ENCODE measurements at places on chromosomes 16 and 17.

GRCh38 chr17:75844530-75845057 is 390 bp upstream of the UNC13D start:
- no peak for DNase-seq

- DNase-seq: no peak
Observed at GRCh38 chr17:14323522-14323981, 22.7 kb downstream of the HS3ST3B1 start.

- DNase-seq: no peak
Observed at GRCh38 chr16:56864960-56865359, at the start of gene SLC12A3. Gene SLC12A3 (plus strand): TSS chr16:56865207. CDS start chr16:56865236, 29 bp downstream.

DNA sequence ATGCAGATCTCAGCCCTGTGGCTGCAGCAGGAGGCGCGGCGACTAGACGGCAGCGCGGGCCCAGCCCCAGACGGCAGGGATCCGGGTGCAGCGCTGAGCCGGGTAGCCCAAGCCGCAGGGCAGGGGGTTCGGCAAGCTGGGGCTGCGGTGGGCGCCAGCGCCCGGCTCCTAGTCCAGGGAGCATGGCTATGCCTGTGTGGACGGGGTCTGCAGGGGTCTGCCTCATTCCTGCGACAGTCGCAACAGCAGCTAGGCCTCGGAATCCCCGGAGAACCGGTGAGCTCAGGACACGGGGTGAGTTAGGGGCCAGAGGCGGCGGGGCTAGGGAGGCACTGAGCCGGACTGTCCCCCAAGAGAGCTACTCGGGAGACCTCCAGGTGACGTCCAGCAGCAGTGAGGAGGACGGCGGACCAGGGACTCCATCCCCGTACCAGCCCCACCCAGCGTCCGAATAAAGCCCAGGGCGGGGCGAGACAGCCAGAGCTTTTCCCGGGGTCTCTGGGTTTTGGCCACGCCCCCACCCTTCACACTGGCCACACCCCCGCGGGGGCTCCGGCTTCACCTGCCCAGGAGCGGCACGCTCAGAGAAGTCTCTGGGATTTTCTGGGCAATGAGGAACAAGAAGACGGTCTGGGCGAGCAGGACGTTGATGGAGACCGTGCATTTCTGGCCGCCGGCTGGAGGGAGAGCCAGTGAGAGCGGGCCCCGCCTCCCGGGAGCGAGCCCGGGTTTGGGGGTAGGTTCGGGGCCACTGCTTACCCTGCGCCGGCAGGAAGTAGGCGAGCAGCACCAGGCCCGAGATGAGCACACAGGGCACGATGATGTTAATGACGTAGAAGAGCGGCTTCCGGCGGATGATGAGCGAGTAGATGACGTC is 1.1 kb downstream of the C17orf107 start:
- DNase-seq: peak; percentile 42

DNA sequence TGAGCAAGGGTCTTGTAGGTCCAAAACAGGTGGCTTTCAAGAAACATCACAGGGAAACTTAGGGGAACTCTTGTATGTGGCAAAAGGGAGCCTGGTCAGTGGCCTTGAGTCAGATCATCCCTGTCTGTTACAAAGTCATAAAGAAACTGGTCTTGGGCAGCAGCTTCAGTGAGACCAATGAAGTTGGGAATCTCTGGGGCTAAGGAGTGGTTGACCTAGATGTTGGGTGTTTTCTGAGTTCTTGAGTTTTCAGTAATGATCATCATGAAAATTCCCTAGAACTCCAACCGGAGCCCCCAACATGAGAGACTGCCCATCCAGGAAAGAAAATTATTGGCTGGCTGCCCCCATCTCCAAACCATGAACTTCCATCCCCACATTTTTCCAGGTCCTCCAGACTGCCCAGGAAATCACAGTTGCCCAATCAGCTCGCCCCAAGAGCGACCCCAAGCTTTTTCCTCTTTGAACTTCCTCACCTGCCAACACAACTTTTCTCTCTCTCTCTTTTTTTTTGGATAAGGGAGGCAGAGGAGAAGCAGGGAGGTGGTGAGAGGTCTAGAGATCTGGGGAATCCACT is 3.9 kb downstream of the CCR7 start:
- DNase-seq: no peak

DNA sequence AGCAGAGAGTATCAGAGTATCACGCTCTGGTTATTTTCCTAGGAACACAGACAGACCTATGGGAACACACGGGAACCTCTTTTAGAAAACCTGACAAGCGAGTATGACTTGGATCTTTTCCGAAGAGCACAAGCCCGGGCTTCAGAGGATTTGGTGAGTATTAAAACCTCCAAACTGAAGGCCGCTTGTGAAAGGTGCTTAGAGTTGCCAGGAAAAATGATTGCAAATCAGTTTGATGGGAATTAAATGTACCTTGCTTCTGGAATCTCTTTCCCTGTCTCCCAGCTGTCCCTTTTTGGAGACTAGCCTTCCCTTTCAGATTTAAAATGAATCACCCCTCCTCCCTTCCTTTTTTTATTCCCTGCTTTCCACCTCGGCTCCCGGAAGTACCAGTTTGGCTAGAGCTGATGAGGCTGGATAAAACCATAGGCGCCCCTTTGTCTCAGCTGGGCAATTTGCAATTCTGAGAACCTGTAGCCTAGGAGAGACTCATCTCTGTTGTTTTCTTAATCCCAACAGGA is 27.3 kb downstream of the KAT7 start:
- DNase-seq: no peak

GRCh38 chr17:48549281-48549630 is 4.3 kb upstream of the HOXB2 start:
- no peak for DNase-seq

GRCh38 chr17:13346996-13347762 is 254.6 kb downstream of the HS3ST3A1 start:
- no peak for DNase-seq

GRCh38 chr17:4838309-4838785 is 5.2 kb downstream of the MINK1 start:
- no peak for DNase-seq

GRCh38 chr17:5869041-5869745 is 201.0 kb upstream of the WSCD1 start:
- DNase-seq: no peak

DNA sequence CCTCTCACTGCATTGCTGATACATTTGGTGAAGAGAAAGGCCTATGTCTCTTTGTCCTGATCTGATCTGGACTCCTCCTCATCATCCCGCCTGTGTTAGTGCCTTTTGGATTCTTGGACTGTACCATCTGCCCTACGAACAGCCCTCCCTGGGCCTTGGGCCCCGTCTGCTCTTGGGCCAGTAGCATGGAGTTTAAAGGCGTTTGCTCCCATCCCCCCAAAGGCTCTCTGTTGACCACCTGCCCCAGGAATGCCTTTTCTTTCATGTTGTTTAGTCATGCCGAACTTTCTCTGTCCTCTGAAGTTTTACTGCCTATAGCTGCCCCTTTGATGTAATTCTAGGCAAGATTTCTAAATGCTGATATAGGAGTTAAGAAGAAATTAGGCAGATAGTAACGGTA is 30.9 kb upstream of the MEAK7 start:
- no peak for DNase-seq

DNA sequence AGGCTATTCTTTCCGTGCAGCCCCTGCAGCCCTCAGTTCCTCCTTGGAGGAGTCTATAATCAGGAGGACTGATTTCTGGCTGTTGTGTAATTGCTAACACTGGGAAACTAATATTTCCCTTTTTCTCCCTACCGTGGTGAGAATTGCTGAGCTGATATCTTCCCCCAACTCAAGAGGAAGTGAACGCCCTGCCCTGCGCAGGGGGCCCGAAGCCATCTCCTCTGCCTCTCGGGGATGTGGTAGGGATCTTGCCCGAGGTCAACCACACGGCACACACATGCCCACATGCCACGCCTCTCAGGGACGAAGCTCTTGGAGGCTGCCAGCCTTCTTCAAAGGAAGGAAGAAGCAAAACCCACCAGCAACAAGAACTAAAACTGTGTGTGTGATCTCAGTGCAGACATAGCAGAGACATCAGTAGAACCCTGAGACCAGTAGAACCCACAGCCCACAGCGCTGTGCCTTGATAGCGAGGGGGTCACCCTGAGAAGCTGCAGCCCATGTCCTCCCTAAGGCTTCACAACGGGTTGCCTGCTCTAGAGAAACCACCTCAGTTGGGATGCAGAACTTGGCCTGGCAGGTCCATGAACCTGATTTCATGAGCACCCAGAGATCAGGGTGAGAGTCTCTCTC is 8.9 kb upstream of the ULK2 start:
- peak; percentile 16 for DNase-seq

GRCh38 chr16:84534815-84535214 is 30.4 kb upstream of the MEAK7 start:
- no peak for DNase-seq

DNA sequence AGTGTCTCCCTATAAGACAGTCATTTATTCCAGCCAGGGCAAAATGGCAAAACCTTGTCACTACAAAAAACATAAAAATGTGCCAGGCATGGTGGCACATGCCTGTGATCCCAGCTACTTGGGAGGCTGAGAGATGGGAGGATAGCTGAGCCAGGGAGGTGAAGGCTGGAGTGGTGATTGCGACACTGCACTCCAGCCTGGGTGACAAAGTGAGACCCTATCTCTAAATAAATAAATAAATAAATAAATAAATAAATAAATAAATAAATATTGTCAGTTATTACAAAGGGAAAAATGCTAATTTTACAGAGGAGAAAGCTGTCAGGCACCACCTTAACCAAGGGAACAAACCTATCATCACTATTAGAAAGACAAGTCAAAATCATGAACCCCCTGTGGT is 75.5 kb downstream of the STH start:
- DNase-seq: no peak

- DNase-seq: no peak
Observed at GRCh38 chr16:79309606-79310005, 290.9 kb downstream of the MAF start.

DNA sequence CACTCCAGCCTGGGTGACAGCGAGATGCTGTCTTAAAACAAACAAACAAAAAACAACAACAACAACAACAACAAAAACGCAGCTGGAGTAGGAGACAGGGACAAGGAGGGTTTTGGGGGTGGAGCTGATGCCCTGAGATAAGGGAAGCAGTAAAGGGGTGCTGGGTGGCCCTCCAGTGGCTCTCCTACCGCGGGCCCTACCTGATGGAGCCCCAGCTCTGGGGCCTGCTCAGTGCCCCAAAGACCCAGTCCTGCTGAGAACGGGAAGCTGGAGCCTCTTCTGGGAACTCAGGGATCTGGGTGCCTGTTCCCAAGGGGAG is 21.3 kb upstream of the NAGS start:
- DNase-seq: no peak

GRCh38 chr17:80942423-80943345 is 49.0 kb upstream of the CHMP6 start:
- DNase-seq: no peak

DNA sequence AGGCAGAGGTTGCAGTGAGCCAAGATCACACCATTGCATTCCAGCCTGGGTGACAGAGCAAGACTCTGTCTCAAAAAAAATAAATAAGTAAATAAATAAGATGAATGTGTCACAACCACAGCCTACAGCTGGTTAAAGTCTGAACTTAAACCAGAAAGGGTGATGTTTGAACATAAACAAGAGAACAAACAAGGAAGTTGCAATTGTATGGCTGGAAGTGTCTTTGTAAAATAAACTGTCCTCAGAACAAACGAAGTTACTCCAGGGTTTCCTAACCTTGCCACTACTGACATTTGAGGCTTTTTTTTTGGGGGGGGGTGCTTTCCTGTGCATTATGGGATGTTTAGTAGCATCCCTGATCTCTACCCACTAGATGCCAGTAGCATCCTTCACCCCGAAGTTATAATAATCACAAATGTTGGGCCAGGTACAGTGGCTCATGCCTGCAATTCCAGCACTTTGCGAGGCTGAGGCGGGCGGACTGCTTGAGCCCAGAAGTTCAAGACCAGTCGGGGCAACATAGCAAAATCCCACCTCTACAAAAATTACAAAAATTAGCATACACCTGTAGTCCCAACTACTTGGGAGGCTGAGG is 119.2 kb downstream of the XYLT1 start:
- DNase-seq: no peak

GRCh38 chr17:6067060-6067459 is 3.1 kb upstream of the WSCD1 start:
- no peak for DNase-seq

- peak; percentile 25 for DNase-seq
Observed at GRCh38 chr17:77741109-77741508, 217.4 kb upstream of the TNRC6C start.

DNA sequence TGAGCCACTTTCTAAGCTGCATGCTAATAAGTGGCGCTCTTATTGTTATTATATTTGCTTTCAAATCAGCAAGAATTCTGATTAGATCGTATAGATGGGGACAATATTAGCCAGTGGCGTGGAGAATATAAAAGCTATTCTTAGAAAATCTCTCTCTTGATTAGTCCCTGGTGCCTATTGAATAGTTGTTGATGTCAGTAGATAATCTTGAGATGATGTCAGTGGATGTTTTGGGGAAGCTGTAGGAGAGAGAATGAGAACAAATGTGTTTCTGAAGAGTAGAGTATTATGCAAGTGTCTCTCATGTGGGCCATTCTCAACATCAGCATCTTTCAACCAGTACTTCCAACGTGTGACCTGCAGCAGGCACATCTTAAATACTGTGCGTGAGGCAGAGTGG is 445.7 kb downstream of the GRIN2A start:
- no peak for DNase-seq

- DNase-seq: no peak
Observed at GRCh38 chr17:49727380-49727779, 19.6 kb upstream of the SLC35B1 start.

- no peak for DNase-seq
Observed at GRCh38 chr16:68003031-68003430, 3.7 kb upstream of the DPEP2 start.

DNA sequence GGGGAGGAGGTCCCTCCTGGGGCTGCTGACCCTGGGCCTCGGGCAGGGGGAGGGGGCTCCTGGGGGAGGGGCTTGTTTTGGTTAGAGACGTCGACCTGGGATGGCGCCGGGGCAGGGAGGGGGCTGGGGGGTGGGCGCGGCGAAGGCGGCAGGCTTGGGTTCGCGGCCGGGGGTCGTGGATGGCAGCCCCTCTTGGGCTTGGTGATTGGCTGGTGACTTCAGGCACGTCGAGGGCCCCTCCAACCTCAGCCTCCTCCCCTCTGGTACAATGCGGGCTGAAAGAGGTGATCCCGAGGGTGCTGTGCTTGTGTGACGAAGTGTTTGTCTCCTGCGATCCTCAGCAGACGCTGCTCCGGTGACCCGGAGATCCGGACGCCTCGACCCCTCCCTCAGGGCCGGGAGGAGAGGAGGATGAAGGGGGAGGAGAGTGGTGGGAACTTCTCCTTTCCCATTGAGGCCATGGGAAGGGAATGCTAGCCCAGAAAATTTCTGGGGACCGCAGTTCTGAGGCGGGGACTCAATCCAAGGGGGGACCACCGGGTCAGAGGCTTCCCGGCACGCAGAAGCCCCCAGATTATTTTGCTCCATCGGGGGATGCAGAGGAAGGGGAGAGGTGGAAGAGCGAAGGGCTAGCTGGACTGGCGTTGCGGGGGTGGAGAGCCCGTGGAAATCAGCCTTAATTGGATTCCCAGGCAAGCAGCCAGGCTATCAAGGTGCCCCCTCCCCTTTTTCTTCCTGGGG is 43.9 kb downstream of the RAI1 start:
- DNase-seq: no peak

- DNase-seq: no peak
Observed at GRCh38 chr17:8703001-8703400, 41.6 kb downstream of the CCDC42 start.

All from T-helper 17 cell (primary cell).